ENCODE measurements at places on chromosomes 3 and 15.

DNA sequence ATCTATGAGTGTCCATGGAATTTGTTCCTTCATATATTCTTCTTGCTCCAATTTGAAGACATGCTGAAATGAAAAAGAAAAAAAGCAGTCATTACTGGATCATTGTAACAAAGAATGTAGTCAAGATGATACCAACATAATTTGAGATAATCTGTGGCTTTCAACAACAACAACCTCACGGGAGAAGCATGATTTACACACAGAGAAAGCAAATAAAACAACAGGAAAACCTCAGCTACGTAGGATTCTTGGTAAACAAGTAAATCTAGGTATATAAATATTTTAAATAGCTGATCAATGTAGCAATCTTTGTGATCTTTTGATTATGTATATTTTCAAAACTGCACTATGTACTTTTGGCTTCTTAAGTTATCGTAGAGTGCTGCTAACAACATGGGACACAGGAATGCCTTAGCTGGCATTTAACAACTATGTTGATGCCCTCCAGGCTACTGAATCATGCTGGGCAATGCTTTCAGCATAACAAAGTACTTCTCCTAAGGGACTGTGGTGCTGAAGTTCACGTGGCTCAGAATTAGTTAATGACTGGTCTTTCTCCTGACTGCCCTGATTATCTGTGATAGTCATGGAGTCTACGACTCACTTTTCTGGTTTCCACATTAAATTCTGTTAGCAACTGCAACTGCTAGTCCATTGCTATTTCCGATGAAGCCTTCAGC lies 96.5 kb upstream of the MYO5C start:
- DNase-seq, result no peak

DNA sequence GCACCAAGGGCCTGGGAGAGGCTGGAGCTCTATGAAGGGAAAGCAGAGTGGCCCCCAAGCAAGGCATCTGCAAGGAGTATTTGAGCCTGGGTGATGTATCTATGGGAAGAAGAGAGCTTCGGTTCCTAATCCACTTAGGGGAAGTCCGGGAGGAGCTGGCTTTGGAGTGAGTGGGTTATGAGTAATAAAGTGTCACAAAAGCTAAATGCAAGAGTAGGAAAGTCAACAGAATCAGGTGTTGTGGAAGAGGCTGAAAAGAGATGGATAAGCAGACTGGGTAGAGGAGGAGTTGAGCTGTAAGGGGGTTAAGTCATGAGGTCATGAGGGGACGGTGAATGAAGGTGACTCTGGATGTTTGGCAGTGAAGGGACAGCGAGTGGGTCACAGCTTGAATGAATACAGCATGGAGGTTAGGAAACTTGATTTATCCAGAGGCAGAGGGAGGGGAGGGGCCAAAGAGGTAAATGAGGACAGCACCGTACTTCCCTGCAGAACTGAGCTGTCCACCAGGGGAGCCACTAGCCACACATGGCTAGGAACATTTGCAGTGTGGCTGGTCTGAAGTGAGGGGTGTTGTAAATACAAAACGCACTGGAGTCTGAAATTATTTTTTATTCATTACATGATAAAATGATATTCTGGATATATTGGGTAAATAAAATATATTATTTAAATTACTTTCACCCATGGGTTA lies 83.3 kb downstream of the ADCY5 start:
- DNase-seq, result no peak

- no peak for DNase-seq
Observed at GRCh38 chr3:125367403-125368230, 7.5 kb downstream of the ZNF148 start.

- no peak for DNase-seq
Observed at GRCh38 chr3:50242381-50242770, 6.4 kb downstream of the GNAI2 start.

- DNase-seq, result no peak
Observed at GRCh38 chr3:102114264-102114979, 265.1 kb downstream of the NFKBIZ start.

DNA sequence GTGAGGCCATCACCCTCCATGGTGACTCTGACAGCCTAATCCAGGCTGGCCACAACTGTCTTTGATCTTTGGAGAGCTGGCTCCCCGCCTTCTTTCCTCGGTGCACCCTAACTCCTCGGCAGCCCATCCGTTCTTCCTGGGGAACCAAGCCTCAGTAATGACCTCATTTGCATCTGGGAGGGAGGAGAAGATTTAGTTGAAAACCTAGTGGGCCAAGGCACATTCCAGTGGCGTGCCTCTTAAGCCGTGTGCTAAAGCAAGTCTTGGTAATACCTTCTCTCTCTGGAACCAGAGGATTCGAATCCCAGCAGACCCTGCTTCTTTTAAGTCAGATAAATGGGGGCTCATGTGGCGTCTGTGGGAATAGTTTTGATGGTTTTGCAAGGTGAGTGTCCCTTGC lies 233.1 kb downstream of the EBLN2 start:
- DNase-seq, result no peak

DNA sequence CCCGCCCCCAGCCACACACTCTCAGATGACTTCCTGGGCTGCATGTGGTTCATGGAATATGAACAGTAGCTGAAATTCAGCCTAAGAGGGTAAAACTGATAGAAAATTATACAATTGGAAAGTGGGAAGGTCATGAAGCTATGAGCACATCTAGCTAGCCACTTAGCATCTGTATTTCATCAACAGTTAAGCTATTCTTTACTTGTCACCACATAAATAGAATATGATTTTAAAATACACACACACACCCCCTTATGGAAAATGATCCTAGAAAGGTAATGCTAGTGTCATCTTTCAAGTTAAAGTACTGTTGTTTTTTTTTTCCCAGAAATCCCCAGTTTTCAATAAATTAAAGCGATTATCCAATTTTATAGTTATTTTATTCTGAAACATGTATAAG lies 3.6 kb downstream of the MAP4 start:
- DNase-seq, result no peak

DNA sequence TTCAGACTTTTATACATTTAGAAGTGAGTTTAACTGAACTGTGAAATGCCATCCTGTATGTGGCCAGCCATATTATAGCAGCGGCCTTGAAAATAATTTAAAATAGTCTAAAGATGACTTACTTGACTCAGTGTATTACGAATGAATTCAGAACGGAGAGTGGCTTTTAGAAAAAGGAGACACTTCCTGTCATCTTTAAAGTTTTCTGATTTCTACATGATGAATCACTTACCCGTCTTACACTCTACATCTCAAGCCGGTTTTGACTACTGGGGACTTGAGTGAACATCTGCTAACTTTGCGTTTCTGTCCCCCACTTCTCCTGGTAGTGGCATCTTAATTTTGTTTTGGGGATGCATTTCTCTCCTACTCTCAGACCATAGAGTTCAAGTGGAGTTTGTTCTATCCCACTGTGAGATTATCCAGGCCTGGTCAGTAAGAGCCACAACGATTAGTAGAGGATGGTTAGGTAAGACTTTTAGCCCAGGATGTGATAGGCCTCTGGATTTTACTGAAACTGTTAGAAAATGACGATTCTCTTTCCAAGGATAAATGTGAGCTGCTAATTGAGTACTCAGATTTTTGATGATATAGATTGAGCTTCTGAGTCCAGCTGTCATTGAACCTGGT lies 175.4 kb upstream of the CADPS start:
- no peak for DNase-seq

DNA sequence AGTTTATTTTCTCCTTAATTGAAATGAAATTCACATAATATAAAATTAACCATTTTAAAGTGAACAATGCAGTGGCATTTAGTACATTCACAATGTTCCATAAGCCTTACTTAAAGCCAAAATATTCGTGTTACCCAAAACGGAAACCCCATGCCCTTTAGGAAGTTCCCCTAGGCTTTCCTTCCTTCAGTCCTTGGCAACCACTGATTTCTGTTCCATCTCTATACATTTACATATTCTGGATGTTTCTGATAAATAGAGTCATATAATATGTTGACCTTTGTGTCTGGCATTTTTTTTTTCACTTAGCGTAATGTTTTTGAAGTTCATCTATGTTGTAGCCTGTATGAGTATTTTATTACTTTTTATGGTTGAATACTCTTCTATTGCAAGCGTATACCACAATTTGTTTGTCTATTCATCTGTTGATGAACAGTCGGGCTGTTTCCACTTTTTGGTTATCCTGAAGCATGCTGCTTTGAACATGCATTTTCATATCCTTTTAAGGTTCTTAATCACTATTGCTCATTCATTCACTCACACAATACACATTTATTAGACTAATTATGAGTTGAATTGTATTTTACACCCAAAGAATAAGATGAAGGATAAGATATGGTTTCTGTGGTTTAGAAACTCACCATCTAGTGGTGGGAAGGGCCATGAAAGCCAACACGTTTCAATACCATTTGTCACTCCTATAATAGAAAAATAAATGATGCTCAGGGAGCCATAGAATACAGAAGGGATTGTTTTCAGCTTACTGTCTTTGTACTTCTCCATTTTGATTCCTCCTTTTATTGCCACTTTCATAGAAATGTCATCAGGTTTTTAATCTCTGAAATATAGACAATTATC lies 408.2 kb upstream of the CBLB start:
- DNase-seq, result no peak

GRCh38 chr15:39939487-39940452 lies 5.9 kb downstream of the EIF2AK4 start:
- no peak for DNase-seq

DNA sequence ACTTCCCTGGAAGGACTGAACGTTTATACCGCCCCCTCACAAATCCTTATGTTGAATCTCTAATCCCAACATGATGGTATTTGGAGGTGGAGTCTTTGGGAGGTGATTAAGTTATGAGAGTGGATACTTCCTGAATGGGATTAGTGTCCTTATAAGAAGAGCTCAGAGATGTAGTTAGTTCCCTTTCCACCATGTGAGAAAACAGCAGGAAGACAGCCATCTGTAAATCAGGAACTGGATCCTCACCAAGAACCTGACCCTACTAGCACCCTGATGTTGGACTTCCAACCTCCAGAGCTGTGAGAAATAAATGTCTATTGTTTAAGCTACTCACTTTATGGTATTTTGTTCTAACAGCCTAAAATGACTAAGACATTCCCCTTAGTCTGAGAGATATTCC lies 33.3 kb upstream of the SACM1L start:
- no peak for DNase-seq

DNA sequence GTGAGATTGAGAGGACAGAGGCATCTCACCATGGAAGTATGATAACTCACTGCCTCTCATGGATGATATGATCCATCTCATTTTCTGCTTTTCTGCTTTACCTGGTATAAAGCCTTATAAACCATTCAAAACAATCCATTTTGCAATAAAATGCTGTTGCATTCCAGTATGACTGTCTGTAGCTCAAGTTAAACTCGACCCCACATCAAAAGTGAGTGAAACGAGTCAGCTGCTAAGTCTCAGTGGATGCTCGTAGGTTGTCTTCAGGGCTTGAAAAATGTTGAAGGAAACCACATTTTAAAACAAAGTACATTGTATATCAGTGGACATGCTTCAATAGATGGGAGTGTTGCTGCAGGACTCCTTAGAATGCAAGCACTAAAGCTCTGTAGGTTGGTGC lies 839.0 kb downstream of the TUSC7 start:
- DNase-seq, result no peak

DNA sequence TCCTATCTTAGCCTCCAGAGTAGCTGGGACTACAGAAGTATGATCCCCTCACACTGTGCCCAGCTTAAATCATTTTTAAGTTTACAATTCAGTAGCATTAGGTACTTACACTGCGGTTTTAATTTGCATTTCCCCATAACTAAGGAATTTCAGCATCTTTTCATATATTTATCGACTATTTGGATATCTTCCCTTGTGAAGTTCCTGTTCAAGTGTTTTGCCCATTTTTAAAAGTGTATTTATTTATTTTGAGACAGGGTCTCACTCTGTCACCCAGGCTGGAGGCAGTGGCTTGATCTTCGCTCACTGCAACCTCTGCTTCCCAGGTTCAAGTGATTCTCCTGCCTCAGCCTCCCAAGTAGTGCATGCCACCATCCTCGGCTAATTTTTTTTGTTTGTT lies 12.5 kb upstream of the MAP2K1 start:
- no peak for DNase-seq

Measured in stimulated activated CD4-positive, alpha-beta T cell treated with anti-CD3 and anti-CD28 coated beads, Interleukin-4, amount 100 ng/mL, for 48 hours (primary cell).